GM03348 (cell line): ENCODE measurements at places on chromosomes 5 and 9.

DNA sequence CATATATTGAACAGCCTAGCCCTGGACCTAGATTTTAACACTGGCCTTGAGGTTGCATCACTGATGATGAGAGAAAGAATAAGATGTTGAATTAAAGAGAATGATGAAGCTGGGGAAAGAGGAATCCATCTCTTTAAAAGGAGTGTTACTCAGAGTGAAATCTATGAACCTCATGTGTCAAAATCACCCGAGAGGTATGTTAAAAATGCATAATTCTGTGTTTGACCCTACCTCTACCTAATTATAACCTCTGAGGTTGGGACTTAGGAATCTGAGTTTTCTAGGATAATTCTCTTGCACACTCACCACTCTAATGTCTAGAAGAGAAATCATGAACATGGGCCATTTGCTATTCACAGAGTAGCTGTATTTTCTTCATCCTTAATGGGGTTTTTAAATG is 479.4 kb downstream of the ENC1 start:
- DNase-seq: peak; percentile 16

GRCh38 chr5:130836729-130837649 is 328.1 kb downstream of the HINT1 start:
- peak; percentile 5 for DNase-seq

DNA sequence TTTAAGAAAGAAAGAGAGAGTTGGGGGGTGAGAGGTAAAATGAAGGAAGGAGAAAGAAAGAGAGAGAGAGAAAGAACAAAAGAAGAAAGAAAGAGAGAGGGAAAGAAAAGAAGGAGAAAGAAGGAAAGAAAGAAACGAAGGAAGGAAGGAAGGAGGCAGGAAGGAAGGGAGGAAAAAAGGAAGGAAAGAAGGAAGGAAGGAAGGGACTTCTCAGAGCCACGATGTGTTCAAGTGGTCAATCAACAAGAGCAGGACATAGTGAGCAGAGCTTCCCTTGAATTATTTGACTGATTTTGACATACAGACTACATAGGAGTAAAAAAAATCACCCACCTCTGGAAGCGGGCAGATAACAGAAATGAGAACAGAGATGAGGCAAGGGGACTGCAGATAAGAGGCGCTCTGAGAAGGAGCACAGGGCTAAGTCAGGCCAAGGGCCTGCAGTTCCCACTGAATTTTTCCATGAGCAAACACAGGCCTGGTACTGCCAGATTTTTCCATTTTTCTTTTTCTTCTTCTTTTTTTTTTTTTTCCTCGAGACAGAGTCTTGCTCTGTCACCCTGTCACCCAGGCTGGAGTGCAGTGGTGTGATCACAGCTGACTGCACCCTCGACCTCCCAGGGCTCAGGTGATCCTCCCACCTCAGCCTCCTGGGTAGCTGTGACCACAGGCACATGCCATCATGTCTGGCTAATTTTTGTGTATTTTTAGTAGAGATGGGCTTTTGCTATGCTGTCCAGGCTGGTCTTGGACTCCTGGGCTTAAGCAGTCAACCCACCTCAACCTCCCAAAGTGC is 77.7 kb upstream of the IL17B start:
- no peak for DNase-seq

DNA sequence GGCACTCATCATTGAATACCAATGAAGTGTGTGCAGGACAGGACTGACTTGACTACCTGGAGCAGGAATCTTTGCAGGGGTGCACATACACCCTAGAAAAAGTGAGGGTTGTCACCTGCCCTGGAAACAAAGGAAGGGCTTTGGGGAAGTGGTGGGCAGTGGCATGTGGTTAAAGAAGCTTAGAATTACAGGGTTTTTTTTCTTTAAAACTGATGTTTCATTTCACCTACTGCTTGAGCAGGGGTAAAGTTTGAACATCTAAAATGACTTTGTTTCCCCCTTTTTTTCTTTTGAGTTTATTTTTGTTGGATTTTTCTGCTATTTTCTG is 2.0 kb upstream of the KDM3B start:
- no peak for DNase-seq

DNA sequence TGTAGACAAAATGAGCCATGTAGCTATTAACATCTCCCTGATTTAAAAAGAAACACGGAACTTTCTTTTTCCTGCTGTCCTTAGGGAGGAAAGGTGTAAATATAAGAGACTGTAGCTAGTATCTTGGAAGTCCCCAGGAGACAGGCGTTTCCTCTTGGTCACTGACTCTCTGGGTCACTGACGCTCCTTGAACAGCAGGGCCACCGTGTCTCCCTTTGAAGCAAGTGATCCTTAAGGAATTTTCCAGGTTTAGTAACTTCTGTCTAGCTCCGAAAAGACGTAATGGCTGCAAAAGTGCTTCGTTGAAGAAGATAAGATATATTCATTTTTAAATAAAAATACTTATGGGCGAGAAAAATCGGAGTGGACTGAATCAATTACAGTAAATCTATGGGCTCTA is 745 bp upstream of the CLTA start:
- DNase-seq: no peak

- DNase-seq: no peak
These were observed 65.7 kb upstream of the ASS1 start for GRCh38 chr9:130378875-130379648.

- DNase-seq: peak; percentile 2
These were observed 1983.0 kb upstream of the C9orf72 start for GRCh38 chr9:29556317-29556716.

DNA sequence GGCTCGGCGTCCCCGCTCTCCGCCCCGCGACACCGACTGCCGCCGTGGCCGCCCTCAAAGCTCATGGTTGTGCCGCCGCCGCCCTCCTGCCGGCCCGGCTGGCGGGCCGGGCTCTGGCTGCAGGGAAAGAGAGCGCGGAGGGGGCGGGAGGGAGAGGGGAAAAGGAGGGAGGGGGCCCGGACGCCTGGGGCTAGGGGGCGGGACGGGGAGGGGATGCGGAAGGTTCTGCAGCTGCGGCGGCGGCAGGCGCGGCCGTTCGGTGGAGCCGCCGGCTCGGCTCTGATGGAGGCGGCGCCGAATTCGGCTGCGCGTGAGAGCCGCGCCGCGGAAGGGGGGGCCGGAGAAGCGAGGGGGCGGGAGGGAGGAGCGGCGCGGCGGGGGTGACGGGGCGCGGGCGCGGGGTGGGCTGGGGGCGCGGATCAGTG is at the start of gene MARCHF11:
Gene MARCHF11, minus strand, starts transcription at position 281 of the 425 bp plus-strand sequence. Its CDS starts 216 bp downstream, at position 65.
- DNase-seq: no peak
